Ovary (tissue), 10 donors: ENCODE measurements at places on chromosomes 3 and 15. TPM values are rescaled to one million over a fixed set of nuclear protein-coding genes. Genes with fewer than 3 reads are reported as not detected.

Gene ITGA11
- total RNA-seq: 4.7 TPM

DNA sequence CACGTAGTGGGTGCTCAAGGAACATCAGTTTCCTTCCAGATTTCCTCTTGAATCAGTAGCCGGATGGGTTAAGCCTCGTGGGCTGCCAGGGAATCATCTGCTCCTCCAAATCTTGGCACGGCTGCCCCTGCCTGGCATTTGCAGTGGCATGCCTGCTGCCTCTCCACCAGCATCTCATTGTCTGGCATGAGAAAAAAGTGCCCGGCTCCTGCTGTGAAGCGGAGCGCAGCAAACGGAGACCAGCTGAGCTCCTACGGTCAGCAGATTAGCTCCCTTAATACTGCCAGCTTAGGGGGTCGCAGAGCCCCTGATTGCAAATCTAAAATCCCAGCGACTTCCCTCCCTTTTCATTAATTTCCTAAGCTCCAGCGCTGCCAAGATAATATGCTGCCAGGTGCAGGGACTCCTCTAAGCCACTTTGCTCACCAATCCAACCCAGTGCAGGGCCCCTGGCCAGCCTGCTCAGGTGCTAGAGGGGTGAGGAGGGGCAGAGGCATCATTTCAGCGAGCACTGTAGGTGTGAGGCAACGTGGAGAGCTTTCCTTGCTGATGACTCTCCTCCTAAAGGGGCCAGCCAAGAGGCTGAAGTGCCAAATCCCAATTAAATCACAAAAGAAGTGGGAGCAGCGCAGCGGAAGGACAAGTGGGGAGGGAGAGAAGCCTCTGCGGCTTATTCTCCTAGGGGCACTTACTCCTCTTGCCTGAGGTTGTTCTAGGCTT lies 49.6 kb upstream of the ST8SIA2 start:
- DNase-seq: no peak

GRCh38 chr3:13569201-13569600 lies 20.3 kb downstream of the FBLN2 start:
- no peak for DNase-seq

- no peak for DNase-seq
Observed at GRCh38 chr3:143291836-143292447, 172.4 kb downstream of the CHST2 start.
